Head of caudate nucleus (tissue), 42 donors: ENCODE measurements at places on chromosomes 3 and 15.

DNA sequence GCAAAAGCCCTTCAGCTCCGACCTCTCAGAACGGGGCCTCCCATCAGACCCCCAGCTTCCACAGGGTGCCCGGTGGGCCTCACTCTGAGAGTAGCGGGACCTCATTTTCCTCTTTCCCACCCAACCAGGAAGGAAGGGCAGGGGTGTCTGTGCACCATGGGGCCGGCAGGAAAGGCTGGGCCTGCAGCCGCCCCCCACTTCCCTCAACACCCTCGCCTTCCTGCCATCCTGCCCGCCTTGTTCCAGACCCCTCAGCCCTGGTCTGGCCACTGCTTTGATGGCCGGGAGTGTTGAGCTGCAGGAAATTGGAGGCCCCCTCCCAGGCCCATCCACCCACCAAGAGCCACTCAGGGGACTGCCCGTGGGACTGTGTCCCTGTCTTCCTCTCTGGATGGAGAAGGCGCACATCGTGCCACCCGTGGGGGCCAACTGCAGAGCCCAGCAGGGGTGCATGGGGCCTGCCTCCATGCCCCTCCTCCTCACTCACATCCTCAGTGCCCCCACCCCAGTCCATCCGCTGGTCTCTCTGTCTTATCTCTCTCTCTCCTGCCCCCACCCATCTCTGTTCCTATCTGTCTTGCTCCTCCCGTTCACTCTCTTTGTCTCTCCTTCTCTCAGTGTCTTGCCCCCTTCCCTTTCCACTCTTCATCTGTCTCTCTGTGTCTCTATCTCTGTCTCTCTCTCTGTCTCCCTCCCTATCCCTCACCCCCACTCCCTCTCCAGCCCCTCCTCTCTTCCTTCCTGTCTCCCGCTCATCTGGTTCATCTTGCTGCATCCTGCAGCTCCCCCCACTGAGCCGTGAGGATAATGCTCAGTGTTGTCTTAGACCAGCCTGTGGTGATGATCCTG is 1.8 kb upstream of the PLXND1 start:
- DNase-seq: no peak

- DNase-seq: no peak
These were observed 102.9 kb downstream of the SHQ1 start for GRCh38 chr3:72745146-72745999.

- DNase-seq: no peak
These were observed 116.9 kb upstream of the SOX14 start for GRCh38 chr3:137647179-137647578.

- no peak for DNase-seq
These were observed 32.0 kb downstream of the CALML4 start for GRCh38 chr15:68173119-68173518.
